Left hindlimb (tissue), 1 donor: ENCODE measurements at places on chromosomes 3 and 15.

- DNase-seq = no peak
Observed at GRCh38 chr3:39064646-39065045, 12.8 kb downstream of the WDR48 start.

DNA sequence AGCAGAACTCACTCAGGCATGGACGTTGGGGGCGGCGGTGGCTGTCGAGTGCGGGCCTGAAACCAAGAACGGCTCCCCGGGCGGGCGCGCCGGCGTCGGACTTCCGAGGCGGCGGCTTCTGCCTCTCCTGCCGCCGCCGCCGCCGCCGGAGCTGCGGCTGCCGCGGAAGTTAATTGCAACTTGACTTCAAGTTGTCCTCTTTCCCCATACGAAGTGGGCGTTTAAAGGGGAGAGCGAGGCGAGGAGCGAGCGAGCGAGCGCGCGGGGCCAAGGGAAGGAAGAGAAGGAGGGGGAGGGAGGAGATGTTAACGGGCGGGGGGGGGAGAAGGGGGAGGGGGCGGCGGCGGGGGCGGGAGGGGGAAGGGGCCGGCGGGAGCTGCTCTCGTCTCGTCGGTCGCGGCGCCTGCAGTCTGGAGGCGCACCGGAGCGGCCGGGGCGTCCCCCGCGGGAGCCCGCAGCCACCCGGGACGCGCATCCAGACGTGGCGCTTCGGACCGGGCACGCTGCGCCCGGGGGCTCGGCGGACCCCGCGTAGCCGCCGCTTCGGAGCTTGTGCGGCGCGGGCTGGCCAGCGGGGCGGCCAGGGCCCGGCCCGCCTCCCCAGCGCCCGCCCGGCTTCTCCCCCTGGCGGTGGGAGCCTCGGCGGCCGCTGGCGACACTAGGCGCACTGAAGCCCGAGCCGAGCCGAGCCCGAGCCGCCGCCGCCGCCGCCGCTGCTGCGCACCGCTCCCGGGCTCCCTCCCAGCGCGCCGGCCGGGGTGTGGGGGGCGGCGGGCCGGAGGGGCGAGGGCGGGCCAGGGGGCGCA lies 19.7 kb upstream of the SATB1 start:
- DNase-seq = peak; percentile 76

DNA sequence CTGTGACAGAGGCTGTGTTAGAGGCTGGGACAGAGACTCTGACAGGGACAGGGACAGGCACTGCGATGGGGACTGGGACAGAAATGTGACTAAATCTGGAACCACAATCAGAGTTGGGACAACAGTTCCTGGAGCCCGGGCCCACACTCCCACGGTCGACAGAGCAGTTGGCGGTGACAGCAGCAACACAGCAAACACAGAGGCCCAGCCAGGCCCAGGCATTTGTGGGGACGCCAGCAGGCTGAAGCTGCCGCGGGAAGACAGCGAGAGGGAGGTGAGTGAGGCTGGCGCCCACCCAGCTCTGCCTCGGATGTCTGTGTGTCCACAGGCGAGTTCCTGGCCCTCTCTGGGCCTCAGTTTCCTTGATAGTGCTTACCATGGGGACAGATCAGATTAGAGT lies 9.3 kb upstream of the HCN4 start:
- no peak for DNase-seq

DNA sequence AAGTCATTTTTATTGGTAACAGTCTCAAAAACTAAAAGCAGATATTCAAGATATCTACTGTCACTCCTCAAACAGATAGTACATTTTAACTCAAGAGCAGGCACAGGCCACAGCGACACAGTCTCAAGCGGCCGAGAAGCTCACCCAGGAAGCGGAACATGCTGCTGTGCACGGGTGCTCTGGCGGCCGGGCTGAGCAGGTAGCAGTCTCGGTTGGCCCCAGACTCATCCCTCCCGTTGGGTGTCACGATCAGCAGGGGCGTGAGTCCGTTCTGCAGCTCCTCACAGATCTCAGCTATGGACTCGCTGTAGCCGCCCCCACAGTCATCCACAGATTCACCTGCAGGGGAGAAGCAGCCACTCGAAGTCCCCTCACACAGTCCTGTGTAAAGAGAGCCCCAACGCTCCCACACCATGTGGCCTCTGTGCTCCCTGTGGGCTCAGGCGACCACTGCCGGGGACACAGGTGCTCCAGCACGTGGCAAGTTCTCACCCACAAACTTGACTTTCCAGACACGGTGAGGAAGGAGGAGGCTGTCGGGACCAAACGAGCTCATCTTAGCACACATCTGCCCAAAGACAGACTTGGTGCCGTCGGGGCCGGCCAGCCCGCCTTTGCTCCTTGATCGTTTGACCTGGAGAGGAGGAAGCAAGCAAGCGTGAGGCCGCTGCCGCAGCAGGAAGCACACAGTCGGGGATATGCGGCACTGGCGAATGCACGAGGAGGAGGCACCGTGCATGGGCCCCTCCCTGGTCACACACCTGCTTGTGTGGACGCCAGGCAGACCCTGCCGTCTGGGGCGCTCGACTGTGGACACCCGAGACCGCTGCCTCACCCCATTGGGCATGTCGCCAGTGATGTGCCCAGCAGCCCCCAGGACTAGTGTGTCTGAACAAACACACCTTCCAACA lies 17.7 kb upstream of the OCA2 start:
- no peak for DNase-seq

DNA sequence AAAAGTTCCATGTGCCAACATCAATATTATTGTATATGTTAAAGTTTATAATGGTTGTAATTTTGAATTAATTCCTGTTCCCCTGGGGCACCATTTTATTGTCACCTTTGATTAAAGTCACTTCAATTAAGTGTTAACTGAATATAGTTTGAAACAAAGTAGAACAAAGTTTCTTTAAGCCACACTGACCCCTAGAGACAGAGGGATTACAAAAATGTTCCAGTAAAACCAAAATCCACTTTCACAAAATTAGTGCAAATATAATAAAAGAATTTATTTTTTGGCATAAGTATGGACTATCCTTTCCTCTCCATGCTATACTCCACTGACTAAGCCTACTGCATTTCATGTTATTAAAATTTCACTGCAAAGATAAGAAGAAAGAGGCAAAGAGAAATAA lies 123.9 kb downstream of the ZMAT3 start:
- DNase-seq = no peak

- DNase-seq = no peak
Observed at GRCh38 chr15:65171428-65171827, 13.7 kb downstream of the CLPX start.

- DNase-seq = peak; percentile 33
Observed at GRCh38 chr3:134360046-134360445, 14.2 kb downstream of the AMOTL2 start.

DNA sequence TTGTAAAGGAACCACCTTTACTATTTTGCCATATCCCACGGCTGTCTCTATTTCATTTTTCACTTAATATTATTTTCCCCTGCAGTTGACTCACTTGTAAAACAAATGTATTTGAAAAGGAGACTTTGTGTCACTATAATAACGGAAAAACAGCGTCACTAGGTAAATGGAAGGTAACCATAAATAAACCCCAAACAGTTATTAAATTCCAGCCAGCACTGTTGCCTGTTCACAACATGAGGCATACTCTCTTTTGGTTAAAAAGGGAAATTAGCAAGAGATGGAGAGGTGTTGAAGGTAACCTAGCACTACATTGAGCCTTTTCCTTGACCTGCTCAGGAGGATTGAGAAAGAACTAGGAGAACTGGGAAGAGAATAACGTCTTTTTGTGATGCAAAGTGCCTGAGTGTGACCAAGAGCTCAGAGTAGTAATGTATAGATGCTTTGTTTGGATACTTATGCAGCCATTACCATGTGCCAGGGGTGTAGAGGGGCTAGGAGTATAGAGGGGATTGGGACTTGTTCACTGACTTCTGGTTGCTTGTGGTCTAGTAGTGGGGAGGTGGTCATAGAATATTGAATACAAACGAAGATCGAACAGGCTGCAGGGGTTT lies 19.6 kb downstream of the FLNB start:
- DNase-seq = no peak

GRCh38 chr15:34362047-34362773 lies 4.8 kb downstream of the LPCAT4 start:
- no peak for DNase-seq

DNA sequence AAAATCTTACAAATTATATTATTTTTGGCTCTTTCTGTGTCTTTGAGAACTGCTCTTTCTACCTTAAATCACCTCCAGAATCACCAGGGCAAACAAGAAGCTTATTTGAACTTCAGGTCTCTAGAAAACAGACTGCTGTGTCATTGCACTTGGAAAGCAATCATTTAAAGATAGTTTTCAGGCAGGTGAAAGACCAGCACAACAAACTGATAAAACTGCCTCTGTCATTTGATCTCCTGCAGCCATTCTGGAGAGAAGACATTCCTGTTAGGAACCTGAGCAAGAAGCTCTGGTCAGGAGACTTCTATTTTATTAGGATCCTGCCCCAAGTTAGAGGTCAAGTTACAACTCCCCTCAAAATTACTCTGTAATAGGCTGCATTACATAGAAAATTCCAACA lies 50.7 kb upstream of the AP4E1 start:
- no peak for DNase-seq

- DNase-seq = no peak
Observed at GRCh38 chr3:4615750-4616149, 122.6 kb downstream of the ITPR1 start.

- no peak for DNase-seq
Observed at GRCh38 chr3:4670352-4670751, 177.2 kb downstream of the ITPR1 start.
